Vagina (tissue), 2 donors: ENCODE measurements at places on chromosomes 3 and 15. TPM values are rescaled to one million over a fixed set of nuclear protein-coding genes. Genes with fewer than 3 reads are reported as not detected.

GRCh38 chr15:62390791-62391640 lies 225.9 kb upstream of the C2CD4B start:
- H3K4me3 ChIP-seq = peak overlapping the region; percentile 91
- peak overlapping the region; percentile 94 for H3K27ac ChIP-seq
- no peak for DNase-seq
- H3K4me1 ChIP-seq = peaks cover 14% of the 10 kb centered on the region
- no peaks in the 10 kb centered on the region for H3K36me3 ChIP-seq

DNA sequence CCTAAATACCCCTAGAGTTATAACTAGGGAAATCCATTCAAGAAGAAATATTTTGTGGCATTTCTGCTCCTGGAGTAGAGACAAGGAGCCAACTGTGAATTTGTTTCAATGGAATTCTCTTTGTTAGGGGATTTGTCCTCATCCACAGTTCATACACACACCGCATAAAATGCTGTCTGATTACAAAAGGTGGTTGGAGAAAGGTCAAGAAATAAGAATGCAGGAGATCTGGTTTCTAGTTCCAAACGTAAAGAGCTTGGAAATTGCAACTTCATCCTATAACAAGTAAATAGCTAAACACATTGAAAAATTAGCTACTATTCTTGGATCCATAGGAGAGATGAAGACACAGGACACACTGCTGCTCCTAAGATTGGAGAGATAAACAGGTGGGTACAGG lies 66.3 kb upstream of the NEDD4 start:
- no peaks in the 10 kb centered on the region for H3K4me1 ChIP-seq
- H3K27ac ChIP-seq = no peak overlapping the region
- no peaks in the 10 kb centered on the region for H3K36me3 ChIP-seq
- DNase-seq = no peak

- no peaks in the 10 kb centered on the region for H3K36me3 ChIP-seq
- H3K27me3 ChIP-seq = no peaks in the 10 kb centered on the region
- peak overlapping the region; percentile 75 for H3K4me3 ChIP-seq
- peaks cover 29% of the 10 kb centered on the region for H3K4me1 ChIP-seq
Measured at GRCh38 chr15:68230157-68231100, 901 bp upstream of the CLN6 start.

GRCh38 chr15:61503383-61503969 lies 274.4 kb upstream of the RORA start:
- H3K36me3 ChIP-seq = no peaks in the 10 kb centered on the region
- H3K4me3 ChIP-seq = no peak overlapping the region
- DNase-seq = no peak
- H3K27ac ChIP-seq = no peak overlapping the region

GRCh38 chr3:17910922-17911321 lies 168.5 kb upstream of the TBC1D5 start:
- no peak overlapping the region for H3K27ac ChIP-seq
- no peak overlapping the region for H3K4me3 ChIP-seq
- H3K36me3 ChIP-seq = no peaks in the 10 kb centered on the region
- no peaks in the 10 kb centered on the region for H3K27me3 ChIP-seq
- H3K4me1 ChIP-seq = no peaks in the 10 kb centered on the region

GRCh38 chr3:98966434-98966833 lies 64.9 kb upstream of the DCBLD2 start:
- no peaks in the 10 kb centered on the region for H3K36me3 ChIP-seq
- no peak for DNase-seq
- H3K27ac ChIP-seq = no peak overlapping the region
- no peaks in the 10 kb centered on the region for H3K4me1 ChIP-seq
- no peak overlapping the region for H3K4me3 ChIP-seq

GRCh38 chr15:32730677-32731654 lies 13.2 kb downstream of the GREM1 start:
- peaks cover 7% of the 10 kb centered on the region for H3K4me1 ChIP-seq
- no peaks in the 10 kb centered on the region for H3K36me3 ChIP-seq
- no peak for DNase-seq
- H3K27ac ChIP-seq = no peak overlapping the region
- H3K4me3 ChIP-seq = no peak overlapping the region

DNA sequence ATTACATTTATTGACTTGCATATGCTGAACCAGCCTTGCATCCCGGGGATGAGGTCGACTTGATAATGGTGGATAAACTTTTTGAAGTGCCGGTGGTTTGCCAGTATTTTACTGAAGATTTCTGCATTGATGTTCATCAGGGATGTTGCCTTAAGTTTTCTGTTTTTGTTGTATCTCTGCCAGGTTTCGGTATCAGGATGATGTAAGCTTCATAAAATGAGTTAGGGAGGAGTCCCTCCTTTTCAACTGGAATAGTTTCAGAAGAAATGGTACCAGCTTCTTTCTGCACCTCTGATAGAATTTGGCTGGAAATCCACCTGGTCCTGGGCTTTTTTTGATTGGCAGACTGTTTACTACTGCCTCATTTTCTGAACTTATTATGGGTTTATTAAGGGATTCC lies 250.8 kb downstream of the TBC1D5 start:
- peaks cover 6% of the 10 kb centered on the region for H3K4me1 ChIP-seq
- H3K27me3 ChIP-seq = no peaks in the 10 kb centered on the region
- DNase-seq = no peak
- no peak overlapping the region for H3K4me3 ChIP-seq
- no peaks in the 10 kb centered on the region for H3K36me3 ChIP-seq

DNA sequence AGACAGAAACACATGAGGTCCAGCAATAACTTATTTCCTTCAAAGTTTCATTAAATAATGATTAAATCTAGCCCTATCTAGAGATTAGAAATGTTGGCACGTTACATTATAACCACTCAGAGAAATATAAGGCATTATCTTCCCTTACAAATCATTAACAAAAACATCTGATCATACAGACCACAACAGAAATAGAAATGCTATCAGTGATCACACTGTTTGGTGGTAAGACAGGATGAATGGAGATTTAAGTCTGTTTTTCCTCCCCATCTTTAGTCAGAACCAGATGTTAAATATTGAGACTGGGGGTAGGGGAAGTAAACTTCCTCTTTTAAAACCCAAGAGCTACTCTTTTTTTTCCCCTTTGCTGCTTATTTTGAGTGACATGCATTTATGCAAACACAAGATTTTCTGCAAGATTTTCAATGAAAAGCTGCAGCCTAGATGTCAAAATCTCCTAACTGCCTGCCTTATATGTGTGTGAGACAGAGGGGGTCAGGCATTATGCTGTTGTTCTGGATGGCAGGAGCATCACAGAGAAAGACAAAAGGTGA lies 70.4 kb downstream of the CBLB start:
- H3K4me3 ChIP-seq = no peak overlapping the region
- DNase-seq = no peak
- no peaks in the 10 kb centered on the region for H3K36me3 ChIP-seq
- no peak overlapping the region for H3K27ac ChIP-seq
- peaks cover 19% of the 10 kb centered on the region for H3K4me1 ChIP-seq

- DNase-seq = no peak
- H3K4me3 ChIP-seq = no peak overlapping the region
- H3K27ac ChIP-seq = no peak overlapping the region
Measured at GRCh38 chr15:84398763-84399701, 163.5 kb downstream of the GOLGA6L4 start.

PROK2 gene
- total RNA-seq = 0.74 TPM

FSIP1 gene
- 0.98 TPM for total RNA-seq

LARP6 gene
- 50.6 TPM for total RNA-seq
